ENCODE measurements at places on chromosomes 5 and 9.

DNA sequence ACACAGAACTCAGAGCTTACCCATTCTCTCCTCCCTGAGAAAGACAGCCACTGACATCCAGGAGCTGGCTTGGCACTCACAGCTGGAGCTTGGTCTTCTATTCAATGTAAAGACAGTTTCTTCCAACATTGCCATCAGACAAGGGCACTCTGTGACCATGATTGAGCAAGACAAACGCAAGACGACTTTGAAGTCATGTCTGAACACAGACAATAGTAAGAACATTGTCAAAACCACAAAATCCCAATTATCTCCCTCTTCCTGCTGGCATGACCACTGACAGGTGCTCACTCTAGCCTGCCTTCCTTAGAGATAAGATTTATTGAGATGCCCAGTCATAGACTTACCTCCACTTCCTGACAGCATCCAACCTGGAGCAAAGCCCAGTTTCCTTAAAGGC lies 328.0 kb downstream of the MSX2 start:
- no peak for DNase-seq

DNA sequence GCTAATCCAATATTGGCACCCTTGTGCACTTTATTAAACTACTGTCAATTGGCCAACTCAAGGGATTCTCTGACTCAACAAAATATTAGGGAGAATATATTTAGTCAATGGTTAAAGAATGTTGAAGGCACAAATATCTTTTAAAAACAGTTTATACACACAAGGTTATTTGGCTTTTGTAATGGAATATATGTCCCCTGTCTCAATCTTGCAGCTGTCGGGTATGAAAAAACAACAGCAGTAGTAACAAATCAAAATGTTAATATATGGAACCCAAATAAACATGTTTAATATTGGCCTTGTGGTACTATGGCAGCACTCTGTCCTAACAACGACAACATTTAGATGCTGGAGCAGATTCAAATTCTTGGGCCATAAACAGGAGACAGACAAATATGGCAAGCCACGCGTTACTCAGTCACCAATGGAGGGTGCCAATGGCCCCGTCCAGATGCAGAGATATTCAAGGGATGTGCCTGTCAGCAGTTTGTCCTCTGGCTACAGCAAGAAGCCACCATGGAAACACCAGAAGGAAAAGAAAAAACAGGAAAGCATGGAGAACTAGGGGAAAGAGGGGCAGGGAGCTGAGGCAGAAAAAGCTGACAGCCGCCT lies 342.0 kb downstream of the NDUFS4 start:
- no peak for DNase-seq

DNA sequence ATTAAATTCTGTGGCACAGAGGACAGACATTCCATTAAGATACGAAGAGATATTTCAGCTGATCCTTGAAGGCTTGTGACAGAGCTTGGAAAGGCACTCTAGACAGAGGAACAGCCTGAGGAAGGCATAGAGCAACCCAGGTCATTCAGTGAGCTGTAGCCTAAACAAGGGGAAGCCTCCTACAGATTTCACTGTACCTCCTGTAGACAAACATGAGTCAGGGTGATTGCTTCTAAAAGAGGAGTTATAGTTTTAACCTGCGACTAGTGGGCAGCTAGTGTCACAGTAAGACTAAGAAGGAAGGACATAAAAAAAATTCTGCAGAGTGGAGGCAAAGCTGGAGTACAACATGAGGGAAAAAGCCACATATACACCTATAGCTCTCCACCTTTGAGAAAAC lies 43.5 kb upstream of the ANKDD1B start:
- no peak for DNase-seq

DNA sequence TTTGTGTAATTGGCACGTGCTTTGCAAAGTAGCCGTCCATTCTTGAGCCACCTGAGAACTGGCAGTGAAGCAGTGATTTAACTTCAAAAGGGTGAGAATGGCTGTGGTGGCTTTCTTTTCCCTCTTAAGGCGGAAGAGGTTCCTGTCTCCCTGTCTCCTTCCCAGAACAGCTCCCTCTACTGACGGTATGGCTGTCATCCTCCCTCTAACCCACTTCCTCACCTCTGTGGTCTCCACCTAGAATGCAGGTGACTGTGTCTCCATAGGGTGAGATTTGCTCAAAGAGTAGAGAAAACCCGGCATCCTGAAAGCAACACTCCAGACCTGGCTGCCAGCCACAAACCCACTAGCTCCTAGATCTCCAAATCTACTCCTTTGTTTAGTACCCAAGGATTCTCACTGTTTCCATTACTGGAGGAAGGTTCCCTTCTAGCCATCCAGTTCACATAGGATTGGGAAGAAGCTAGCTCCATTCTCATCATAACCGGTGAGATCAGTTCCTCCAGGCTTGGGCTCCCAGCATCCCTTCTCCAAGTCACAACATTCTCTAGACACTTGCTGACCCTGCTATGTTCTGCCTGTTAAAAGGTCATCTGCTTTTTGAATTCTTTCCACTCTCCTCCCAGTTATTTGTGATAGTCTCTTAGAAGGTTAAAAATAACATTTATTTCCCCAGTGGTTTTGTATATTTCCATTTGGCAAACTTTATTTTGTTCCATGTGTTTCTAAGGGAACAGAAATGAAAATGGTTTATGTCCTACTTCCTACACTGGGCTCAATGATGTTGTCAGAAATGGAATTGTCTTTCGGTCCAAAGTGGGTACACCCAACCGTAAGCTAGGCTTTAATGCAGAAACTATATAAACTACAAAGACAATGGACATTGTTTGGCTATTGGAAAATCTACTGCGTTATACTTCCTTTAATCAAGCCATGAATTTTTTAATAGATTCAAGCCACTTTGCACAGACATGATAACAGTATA lies 269.4 kb downstream of the CWC27 start:
- DNase-seq, result no peak

DNA sequence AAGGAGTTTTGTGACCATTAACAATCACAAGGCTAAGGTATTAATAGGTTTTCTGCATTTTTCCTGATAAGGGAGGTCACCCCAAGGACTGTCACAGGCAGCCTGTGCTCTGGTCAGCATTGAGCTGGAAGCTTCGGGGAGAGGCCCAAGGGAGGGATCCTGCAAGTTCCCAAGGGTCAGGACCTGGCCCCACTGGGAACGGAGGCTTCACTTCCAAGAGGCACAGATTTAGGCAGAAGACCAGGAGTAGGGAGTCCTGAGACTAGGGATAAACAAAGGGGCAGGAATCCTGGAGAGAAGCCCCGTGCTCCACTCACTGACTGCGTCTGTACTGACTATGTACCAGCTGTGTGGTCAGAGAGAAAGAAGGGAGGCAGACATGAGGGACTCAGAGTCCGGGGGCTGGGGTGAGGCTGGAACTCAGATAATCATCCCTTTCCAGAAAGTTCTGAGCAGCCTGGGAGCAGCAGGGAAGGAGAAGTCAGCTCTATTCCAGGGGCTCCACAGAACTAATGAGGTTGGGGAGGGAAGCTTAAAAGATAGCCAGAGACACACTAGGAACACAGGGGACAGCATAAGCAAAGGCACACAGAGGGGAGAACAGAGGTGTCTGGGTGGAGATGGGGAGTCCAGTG lies 37.8 kb downstream of the B4GALT1 start:
- no peak for DNase-seq

DNA sequence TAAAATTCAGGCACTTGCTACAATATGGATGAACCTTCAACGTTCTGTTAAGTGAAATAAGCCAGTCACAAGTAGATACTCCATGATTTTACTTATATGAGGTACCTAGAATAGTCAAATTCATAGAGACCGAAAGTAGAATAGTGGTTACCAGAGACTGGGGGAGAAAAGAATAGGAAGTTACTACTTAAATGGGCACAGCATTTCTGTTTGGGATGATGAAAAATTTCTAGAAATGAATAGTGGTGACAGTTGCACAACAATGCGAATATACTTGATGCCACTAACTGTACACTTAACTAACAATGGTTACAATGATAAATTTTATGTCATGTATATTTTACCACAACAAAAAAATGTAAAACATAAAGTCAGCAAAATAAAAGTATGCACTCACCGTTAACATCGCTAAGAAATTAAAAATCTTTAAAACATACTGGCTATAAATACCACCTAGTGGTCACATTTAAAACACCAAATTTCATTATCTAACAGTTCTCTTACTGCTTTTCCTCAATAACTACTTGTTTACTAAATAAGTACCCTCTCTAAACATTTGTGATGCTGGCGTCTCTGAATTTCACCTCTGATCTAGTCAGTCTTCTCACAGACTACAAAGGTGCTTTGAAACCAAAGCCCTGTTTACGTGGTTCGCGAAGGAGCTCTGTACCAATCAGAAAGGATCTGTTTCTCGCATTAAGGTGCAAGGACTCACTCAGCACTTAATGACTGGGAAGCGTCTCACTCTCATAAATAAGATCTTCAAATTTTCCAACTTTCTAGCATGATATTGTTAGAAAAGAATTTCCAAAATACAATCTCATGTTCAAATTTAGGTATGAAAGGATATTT lies 22.7 kb downstream of the KIF3A start:
- no peak for DNase-seq

GRCh38 chr5:123512611-123513461 lies 859 bp downstream of the CSNK1G3 start:
- peak; percentile 25 for DNase-seq

DNA sequence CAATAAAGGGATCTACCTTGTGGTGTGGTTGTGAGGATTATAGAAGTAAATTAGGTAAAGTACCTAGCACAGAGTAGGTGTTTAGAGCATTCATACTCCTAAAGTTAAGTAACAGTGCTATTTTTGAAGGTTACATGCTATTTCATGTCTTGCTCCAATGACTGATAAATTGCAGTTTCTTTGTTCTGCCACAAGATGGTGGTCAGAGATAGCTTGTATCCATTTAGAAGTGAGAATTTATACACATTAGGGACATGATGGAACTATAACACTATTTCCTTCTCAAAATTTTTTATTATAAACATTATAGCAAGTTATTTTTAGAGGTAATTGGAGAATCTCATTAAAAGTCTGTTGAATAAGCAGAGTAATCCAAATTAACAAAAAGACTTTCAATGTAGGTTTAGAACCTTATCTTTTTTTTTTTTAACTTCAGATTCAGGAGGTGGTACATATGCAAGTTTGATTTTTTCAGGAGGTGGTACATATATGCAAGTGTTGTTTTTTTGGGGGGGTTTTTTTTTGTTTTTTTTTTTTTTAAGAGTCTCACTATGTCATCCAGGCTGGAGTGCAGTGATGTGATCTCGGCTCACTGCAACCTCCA lies 17.1 kb downstream of the MTREX start:
- no peak for DNase-seq

DNA sequence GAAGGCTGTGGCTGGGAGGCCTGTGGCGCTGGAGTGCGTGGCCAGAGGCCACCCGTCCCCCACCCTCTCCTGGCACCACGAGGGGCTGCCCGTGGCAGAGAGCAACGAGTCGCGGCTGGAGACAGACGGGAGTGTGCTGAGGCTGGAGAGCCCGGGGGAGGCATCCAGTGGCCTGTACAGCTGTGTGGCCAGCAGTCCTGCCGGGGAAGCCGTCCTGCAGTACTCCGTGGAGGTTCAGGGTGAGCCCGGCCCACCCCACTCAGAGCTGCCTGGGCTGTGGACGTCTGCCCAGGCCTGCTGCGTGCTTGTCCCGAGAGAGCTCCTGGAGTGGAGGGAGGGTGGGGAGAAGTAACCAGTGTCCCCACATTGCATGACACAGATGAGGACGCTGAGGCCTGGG lies 89.2 kb downstream of the HMCN2 start:
- no peak for DNase-seq

DNA sequence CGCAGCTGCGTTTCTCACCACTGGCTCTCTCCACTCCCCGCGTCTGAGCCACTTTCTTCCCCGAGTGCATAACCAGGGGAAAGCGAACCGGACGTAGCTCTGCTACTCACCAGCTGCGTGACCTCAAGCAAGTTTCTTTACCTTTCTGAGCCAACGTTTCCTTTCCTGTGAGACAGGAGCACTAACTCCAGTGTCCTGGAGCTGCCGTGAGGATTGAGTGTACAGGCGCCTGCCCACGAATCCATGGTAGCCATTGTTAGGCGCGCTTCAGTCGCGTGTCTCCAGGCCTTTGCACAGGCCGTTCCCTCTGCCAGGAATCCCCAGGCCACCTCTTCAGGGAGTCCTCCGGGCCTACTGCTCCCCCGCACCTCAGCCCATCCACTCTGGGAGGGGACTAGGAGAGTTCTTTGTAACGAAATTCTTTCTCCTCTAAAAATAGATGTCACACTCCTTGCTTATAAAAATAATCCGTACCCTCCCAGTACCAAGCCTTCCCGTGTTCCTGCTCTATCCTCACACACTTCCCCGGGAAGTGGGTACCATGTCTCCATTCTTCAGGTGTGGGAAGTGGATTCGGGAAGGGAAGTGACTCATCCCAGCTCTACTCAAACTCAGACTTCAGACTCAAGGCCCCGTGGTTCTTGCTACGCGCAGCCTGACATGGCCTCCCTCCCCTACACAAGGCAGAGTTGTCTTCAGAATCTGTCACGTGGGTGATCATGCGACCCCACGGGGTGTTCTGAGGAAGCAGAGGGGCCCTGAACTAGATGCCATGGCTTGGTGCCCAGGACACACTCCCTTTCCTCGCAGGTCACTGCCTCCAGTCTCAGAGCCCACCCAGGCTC lies 16.1 kb upstream of the CRB2 start:
- no peak for DNase-seq

DNA sequence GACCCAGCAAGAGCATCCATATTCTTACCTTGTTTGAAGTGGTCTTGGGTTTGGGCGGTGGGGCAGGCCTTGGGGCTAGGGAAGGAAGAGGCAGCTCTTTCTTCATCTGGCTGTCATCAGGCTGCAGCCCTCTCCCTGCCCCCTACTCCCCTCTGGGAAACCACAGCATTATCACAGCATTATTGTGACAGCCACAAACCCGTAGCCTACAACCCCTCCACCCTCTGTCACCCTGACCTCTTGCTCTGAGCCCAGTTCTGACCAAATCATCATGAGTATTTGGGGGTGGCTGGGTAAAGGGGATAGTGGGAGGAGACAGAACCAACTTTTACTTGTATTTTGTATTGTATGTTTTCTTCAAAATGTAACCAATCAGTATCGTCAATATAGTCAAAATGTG lies 94.3 kb upstream of the ARRDC3 start:
- no peak for DNase-seq

DNA sequence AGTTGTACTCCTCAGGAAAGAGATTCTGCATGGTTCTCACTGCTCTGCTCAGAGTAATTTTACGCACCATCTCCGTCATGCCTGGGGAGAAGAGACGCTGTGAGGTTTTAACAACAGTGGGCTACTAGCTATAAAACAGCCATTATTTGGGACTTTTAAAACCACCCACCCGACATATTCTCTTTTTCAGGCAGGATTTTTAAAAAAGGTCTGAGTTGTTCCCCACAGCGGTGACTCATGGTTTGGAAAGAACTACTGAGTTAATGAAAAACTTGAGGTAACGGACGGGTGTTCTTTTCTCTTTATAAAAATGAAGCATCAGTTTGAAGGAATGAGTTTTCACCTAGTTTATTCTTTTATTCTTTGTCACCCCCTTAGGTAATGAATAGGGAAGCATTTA lies 61.3 kb downstream of the TTLL11 start:
- no peak for DNase-seq
